ENCODE measurements at places on chromosomes 5 and 9.

DNA sequence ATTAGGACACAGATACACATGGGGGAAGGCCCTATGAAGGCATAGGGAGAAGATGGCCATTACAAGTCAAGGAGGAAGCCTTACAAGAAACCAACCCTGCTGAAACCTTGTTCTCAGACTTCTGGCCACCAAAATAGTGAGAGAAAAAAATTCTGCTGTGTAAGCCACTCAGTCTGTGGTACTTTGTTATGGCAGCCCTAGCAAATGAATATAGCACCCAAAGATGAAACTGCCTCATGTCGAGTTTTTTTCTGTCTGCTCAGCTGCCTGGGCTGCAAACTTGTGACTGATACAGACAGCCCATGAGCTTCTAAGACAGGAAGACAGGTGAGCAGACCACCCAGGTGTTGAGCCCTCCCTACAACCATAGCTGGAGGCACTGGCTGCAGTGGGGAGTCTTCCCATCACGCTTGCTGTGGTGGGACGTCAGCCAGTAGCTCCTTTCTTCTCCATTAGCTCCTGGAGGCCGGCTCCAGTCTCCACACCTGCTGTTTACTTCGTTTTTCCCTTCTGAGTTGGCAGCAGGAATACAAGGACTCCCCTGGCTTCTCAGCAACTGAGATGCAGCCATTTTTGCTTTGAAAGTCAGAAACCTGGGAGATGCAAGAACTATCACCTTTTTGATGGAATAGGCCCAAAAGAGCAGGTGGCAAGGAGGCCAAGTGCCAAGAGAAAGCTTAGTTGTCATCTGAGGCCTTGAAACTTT is 164.9 kb downstream of the SEMA6A start:
- DNase-seq, result peak; percentile 26

- no peak for DNase-seq
Observed at GRCh38 chr9:99021512-99021911, 77.8 kb downstream of the COL15A1 start.

DNA sequence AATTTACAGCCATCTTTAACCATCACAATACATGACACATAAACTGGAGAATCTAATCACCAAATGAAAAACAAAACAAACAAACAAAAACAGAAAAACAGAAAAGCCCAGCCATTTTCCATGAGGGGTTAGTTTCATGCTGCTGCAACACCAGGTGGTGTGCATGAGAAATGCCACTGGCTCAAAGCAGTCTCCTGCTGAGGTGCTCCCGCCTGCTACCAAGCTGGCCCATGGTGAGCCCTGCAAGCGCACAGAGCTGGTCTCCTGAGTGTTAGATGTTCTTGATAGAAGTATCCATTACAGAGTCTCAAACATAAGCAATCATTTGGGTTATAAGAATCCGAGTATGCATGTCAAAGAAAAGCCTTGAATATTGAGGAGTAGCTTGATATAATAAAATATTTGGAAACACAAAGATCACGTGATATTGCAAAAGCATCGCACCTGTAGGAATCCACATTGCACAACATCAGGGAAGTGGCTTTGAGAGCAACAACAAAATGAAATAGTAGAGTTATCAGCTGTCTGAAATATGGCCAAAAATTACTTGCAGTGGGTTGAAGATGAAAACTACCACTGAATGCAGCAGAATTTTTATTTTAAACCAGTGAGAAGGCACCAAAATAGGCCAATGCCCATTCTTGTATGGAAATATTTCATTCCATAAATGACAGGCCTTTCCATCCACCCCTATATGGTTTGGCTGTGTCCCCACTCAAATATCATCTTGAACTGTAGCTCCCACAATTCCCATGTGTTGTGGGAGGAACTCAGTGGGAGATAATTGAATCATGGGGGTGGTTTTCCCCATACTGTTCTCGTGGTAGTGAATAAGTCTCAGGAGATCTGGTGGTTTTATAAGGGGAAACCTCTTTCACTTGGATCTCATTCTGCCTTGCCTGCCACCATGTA is 194.8 kb downstream of the SYK start:
- no peak for DNase-seq

- no peak for DNase-seq
Observed at GRCh38 chr5:177319913-177320588, 8.4 kb upstream of the MXD3 start.

GRCh38 chr5:158951436-158952247 is 148.1 kb downstream of the EBF1 start:
- DNase-seq, result no peak

- DNase-seq, result no peak
Observed at GRCh38 chr5:175285261-175285660, 158.7 kb downstream of the DRD1 start.

DNA sequence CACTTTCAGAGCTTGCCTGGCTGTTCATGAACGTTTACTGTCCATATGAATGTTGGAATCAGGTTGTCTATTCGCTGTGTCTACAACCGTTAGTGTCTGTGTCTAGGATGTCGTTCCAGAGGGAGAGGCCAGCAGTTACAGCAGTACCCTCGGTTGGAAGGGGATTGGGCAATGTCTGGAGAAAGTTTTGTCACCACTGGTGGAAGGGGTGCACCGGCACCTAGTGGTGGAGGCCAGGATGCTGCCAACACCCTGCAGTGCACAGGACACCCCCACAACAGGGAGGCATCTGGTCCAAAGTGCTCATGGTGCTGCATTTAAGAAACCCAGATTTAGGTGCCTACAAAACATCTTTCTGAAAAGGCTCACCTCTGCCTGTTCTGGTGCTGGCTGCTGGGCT is 220.7 kb downstream of the FANCC start:
- DNase-seq, result no peak

DNA sequence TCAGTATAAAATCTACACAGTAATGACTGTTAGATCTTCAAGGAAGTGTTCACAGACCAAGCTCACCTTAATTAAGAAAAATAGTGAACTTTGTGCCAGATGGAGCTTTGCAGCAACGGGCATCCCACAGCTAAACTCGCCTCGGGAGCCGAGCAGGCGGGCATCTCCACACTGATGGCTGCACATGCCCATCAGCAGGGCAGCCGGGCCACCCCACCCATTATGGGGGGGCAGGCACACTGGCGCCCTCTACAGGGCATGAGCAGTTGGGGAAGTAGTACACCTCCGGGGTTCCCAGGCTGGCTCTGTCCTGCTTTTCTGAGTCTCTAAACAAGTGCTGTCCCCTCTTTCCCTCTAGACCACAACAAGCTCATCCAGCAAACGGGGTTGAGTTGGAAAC is 21.6 kb downstream of the ANKS6 start:
- DNase-seq, result no peak

- peak; percentile 82 for DNase-seq
Observed at GRCh38 chr5:43042626-43043399, 2.7 kb upstream of the ANXA2R start.

DNA sequence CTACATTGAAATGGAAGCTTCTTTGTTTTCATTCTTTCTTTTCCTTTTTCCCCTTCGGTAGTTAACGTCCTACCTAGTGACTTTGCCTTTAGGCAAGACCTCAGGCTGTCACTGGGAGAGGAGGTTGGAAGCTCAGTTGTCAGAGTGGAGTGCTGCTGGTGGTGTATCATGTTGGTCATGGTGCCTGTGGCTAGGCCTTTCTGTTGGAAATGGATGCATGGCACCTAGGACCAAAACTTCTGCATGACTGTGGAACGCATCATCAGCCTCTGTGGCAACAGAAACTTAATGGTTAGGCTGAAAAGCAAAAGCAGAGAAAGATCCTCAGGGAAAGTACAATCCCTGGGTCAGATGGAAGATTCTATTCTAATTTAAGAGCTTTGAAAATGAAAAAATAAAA is 57.9 kb downstream of the OSTF1 start:
- DNase-seq, result no peak

DNA sequence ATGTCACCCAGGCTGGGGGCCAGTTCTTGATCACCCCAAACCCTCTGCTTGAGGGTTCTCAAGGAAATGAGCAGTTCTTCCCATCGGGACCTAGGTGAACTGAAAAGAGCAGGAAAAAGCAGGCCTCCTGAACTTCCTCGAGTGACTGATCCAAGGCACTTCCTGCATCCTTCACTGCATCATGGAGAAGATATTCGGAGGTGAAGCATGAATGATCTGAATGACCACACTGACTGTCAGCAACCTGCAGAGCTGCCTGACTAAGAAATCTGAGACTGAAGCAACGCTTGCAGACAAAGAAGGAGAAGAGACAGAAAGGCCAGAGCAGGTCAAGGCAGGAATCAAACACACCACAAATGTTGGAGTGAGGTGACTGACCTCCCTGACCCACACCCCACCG is 420.2 kb downstream of the AGTPBP1 start:
- DNase-seq, result no peak

GRCh38 chr5:66351813-66352212 is 207.7 kb downstream of the SREK1 start:
- DNase-seq, result no peak

DNA sequence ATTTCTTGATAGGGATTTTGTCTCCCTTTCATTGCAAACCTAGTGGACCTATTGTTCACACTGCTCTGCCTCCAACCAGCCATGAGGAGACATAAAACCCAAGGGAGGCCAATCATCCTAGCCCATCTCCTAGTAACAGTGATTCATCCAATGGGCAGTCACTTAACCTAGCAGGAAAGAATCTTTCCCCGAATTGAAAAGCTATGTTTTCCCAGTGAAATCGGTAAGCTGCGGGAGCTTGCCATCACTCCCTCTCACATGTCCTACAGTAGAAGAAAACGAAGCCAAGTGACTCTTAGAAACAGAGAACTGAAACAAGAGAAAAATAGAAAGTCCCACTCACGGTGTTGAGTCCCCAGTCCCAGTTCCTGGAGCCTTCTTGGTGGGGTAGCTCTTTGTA is 123.3 kb downstream of the SUSD1 start:
- DNase-seq, result peak; percentile 51

GRCh38 chr9:37031902-37032301 is 2.2 kb downstream of the PAX5 start:
- no peak for DNase-seq

DNA sequence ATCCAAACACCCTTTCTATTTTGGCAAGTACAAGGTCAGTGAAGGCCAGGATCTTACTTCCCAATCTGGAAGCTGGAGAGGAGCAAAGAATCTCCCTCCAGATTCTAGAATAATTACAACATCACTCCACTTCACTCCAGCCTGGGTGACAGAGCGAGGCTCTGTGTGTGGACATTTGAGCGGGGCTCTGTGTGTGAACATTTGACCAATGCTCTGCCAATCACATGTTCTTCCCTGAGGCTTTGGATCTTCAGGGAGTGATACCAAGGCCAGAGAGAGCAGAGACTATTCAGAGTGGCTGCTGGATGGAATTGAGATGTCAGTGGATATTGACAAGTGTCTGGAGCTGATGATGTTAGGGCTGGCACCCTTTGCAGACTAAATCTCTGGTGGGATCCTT is 24.7 kb upstream of the ANKRD34B start:
- DNase-seq, result peak; percentile 6

GRCh38 chr9:93261281-93261680 is 77.3 kb downstream of the WNK2 start:
- no peak for DNase-seq

- no peak for DNase-seq
Observed at GRCh38 chr5:107023732-107024131, 647.0 kb downstream of the EFNA5 start.

DNA sequence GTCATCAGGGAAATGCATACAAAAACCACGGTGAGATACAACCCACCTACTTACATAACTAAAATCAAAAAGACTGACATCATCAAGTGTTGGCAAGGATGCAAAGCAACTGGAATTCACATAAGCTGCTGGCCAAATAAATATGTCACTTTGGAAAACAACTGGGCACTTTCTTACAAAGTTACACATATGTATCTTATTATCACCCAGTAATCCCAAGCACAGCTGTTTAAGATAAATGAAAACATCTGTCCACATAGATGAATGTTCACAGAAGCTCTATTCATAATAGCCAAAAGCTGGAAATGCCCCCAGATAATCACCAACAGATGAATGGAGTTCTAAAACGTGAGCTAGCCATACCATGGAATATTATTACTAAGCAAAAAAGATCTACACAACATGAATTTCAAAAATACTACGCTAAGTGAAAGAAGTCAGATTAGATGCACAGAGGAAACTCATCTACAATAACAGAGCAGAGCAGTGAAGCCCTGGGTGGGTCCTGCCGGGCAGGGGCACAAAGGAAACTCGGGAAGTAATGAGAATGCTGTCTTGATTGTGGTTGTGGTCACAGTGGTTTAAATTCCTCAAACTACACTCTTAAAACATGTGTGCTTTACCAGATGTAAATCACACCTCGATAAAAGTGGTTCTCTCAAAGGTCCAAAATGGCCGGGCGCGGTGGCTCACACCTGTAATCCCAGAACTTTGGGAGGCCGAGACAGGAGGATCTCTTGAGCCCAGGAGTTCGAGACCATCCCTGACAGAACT is 8.5 kb downstream of the CAMSAP1 start:
- DNase-seq, result peak; percentile 91

DNA sequence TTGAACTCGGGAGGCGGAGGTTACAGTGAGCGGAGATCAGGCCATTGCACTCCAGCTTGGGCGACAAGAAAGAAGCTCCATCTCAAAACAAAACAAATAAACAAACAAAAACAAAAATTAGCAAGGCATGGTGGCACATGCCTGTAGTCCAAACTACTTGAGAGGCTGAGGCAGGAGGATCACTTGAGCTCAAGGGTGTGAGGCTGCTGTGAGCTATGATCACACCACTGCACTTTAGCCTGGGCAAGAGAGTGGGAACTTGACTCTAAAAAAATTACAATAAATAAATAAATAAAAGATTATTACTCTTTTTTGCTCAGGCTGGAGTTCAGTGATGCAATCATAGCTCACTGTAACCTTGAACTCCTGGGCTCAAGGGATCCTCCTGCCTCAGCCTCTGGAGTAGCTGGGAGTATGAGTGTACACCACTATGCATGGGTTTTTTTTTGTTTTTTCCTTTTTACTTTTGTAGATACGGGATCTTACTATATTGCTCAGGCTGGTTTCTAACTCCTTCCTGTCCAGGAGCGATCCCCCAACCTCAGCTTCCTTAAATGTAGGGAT is 9.0 kb upstream of the DCP2 start:
- DNase-seq, result no peak

- peak; percentile 73 for DNase-seq
Observed at GRCh38 chr5:150488519-150489359, 19.2 kb upstream of the NDST1 start.

DNA sequence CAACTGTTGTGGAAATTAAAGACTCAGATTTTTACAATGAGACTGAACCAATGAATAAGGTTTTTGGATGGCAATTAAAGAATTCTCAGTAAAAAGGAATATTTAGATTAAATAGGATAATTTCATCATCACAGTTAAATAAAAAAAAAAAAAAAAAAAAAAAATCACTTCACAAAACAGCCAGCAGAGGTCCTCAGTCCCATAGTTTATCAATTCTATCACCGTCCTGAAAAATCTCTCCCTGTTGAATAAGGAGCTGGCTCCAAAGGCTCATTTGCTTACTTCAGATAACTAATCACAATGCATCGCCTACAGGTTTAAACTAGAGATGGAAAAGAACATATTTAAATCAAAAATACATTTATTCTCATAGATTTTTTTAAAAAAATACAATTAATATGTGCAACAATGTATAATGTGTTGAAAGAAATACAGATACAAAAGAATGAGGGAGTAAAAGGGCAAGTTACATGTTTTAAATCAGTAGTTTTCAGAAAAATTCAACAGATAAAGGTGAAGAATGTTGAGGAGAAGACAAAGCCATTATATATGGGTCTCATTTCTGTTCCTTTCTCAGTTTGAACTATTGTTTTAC is 175.8 kb upstream of the CHD1 start:
- peak; percentile 47 for DNase-seq

- DNase-seq, result peak; percentile 93
Observed at GRCh38 chr5:17185773-17186172, 31.7 kb upstream of the BASP1 start.

GRCh38 chr9:20624201-20625002 is 2.1 kb upstream of the MLLT3 start:
- DNase-seq, result peak; percentile 87

- peak; percentile 18 for DNase-seq
Observed at GRCh38 chr5:109506556-109506955, 96.8 kb upstream of the PJA2 start.
